Uterus (tissue), 4 donors: ENCODE measurements at places on chromosomes 6 and 20. TPM values are rescaled to one million over a fixed set of nuclear protein-coding genes. Genes with fewer than 3 reads are reported as not detected.

The DPPA5 gene
- total RNA-seq, result not detected

The OR2H1 gene
- not detected for total RNA-seq

The CNR1 gene
- 8.2 TPM for total RNA-seq

The TTI1 gene
- 22.8 TPM for total RNA-seq

The TMEM63B gene
- total RNA-seq, result 24.9 TPM

The VGLL2 gene
- total RNA-seq, result not detected

DNA sequence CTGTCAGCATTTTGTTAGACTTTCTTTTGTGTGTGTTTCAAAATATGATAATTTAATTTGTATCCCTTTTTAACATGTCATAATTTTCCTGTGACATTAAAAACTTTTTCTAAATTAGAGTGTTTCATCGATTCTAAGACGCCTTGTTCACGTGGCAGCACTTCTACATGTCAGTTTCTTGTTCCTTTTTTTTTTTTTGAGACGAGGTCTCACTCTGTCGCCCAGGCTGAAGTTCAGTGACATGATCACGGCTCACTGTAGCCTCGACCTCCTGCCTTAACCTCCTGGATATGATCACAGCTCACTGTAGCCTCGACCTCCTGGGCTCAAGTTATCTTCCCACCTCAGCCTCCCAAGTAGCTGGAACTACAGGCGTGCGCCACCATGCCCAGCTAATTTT, 27.6 kb upstream of the ADRM1 start:
- H3K36me3 ChIP-seq, result no peaks in the 10 kb centered on the region
- H3K27ac ChIP-seq, result no peak overlapping the region
- H3K4me3 ChIP-seq, result no peak overlapping the region
- DNase-seq, result no peak

DNA sequence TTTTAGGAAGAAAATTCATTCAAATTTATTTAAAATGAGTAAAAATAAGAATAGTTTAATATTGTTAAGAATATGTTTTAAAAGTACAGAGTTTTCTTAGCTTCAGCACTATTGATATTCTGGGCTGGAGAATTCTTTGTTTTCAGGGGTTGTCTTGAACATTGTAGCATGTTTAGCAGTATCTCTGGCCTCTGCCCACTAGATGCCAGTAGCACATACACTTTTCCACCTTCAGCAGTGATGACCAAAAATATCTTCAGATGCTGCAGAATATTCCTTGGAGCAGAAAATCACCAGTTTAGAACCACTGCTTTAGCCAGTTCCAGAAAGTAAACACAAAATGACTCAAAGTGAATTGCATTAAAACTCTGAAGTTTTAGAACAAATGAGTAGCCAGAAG, 19.4 kb upstream of the SDHAF4 start:
- H3K4me3 ChIP-seq, result no peak overlapping the region
- DNase-seq, result no peak
- H3K36me3 ChIP-seq, result no peaks in the 10 kb centered on the region
- H3K27me3 ChIP-seq, result no peaks in the 10 kb centered on the region
- no peak overlapping the region for H3K27ac ChIP-seq

GRCh38 chr6:122792766-122793165, 3.7 kb downstream of the SMPDL3A start:
- no peak overlapping the region for H3K4me3 ChIP-seq
- DNase-seq, result no peak
- no peaks in the 10 kb centered on the region for H3K36me3 ChIP-seq
- no peak overlapping the region for H3K27ac ChIP-seq
- H3K4me1 ChIP-seq, result no peaks in the 10 kb centered on the region

DNA sequence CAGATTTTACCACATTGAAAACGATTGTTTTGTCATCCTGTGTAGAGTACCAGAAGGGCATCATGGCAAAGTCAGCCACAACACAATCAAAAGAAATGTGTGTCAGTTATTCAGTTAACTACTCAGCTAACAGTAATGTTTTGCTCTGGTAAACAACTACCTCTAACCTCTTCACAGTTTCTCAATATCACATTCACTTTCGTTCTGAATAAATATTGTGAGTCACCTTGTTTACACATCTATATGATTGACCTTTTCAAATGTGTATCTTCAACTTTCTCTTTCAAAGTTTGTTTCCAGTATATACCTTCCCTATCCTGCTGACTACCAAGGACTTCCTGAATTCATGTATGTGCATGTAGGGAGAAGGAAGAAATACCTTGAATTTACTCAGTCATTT, 216.6 kb upstream of the UFL1 start:
- no peak overlapping the region for H3K4me3 ChIP-seq
- no peak overlapping the region for H3K27ac ChIP-seq
- no peak for DNase-seq
- no peaks in the 10 kb centered on the region for H3K4me1 ChIP-seq
- no peaks in the 10 kb centered on the region for H3K27me3 ChIP-seq

DNA sequence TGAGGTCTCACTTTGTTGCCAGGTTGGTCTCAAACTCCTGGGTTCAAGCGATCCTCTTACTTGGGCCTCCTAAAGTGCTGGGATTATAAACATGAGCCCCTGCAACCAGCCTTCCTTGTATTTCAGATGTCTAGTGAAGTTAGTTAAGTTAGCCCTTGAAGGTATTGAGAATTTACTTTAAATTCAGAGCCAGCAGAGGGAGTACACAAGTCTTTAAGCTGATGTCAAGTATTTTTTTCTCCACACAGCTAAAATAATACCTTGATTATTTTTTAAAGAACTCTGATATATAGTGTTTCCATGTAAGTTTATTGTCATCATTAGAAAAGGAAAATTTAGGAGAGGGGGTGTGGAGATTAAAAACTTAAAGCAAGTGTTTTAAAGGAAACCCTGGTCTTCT, 9.8 kb downstream of the FOXO3 start:
- no peak for DNase-seq
- H3K4me3 ChIP-seq, result no peak overlapping the region
- no peaks in the 10 kb centered on the region for H3K27me3 ChIP-seq
- no peaks in the 10 kb centered on the region for H3K36me3 ChIP-seq
- no peak overlapping the region for H3K27ac ChIP-seq
- H3K4me1 ChIP-seq, result peaks cover 10% of the 10 kb centered on the region
